ENCODE measurements at places on chromosomes 5 and 9.

- no peak for DNase-seq
Observed at GRCh38 chr9:33289496-33289895, 820 bp upstream of the NFX1 start.

GRCh38 chr5:143613329-143613728, 198.6 kb upstream of the HMHB1 start:
- no peak for DNase-seq

GRCh38 chr9:138037140-138037539, 159.6 kb downstream of the CACNA1B start:
- no peak for DNase-seq

- DNase-seq = peak; percentile 18
Observed at GRCh38 chr9:77457916-77458592, 190.1 kb downstream of the GNA14 start.

GRCh38 chr5:127571314-127572131, 54.1 kb downstream of the PRRC1 start:
- no peak for DNase-seq

DNA sequence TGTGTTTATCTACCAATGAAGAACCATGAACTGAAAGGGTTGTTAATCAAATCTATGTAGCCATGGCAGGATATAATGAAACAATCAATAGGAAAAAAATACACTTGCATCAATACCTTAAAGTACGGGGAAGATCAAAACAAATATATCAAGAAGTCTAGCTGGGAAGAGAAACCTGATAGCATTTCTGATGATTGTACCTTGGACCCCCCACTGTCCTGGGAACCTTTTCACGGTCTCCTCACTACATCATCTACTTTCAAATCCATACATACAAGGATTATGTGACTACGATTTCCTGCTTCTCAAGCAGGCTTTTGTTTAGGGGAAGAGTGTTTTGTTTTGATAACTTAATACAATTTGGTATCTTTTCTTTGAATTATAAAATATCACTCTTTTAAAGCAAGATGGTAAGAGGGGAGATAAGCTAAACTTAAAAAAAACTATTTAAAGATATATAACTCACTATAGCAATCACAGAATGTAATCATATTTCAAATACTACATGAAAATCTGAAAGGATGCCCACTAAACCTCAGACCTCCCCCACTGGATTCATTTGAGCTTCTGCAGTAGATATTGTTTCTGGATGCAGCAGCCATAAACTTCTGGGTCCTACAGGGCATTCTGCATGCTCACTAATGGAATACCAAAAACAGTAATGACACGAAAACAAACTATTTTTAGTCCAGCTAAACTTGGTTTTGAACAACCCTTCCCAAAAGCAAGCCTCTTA, 8.0 kb downstream of the EBF1 start:
- DNase-seq = no peak

DNA sequence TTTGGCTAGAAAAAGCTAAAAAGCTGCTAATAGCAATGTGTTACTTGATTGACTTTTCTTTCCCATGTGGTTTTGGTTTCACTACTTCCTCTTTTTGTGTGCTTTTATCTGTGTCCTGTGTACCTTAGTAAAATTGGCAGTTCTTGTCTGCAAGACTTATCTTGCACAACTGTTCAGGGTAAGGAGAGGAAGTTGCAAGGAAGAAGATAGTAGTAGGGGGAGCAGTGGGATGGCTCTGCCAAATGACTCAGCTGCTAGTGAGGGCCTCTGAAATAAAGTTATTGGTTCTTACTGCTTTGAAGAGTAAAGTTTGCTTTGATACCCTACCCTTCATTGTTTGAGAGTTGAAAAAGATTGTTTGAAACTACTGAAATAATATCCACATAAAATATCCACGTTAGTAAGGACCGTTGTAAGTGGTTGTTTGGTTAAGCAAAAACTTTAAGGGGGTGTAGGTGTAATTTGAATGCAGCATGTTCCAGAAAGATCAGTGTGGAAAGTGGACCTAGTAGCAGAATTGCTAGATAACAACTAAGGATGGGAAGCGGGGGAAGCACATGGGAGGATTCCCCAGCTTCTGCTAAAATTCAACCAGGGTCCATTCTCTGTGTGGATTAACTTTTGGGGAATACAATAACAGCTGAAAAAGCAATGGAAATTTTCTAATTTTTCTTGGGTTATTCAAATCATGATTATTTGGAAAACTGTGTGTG, 123.5 kb downstream of the SCAMP1 start:
- peak; percentile 92 for DNase-seq

Measured in GF-D8 (cell line).